Naive thymus-derived CD4-positive, alpha-beta T cell (primary cell): ENCODE measurements at places on chromosomes 4 and X. TPM values are rescaled to one million over a fixed set of nuclear protein-coding genes. Genes with fewer than 3 reads are reported as not detected.

GRCh38 chrX:41119803-41120202, 34.6 kb downstream of the USP9X start:
- DNase-seq = no peak

DNA sequence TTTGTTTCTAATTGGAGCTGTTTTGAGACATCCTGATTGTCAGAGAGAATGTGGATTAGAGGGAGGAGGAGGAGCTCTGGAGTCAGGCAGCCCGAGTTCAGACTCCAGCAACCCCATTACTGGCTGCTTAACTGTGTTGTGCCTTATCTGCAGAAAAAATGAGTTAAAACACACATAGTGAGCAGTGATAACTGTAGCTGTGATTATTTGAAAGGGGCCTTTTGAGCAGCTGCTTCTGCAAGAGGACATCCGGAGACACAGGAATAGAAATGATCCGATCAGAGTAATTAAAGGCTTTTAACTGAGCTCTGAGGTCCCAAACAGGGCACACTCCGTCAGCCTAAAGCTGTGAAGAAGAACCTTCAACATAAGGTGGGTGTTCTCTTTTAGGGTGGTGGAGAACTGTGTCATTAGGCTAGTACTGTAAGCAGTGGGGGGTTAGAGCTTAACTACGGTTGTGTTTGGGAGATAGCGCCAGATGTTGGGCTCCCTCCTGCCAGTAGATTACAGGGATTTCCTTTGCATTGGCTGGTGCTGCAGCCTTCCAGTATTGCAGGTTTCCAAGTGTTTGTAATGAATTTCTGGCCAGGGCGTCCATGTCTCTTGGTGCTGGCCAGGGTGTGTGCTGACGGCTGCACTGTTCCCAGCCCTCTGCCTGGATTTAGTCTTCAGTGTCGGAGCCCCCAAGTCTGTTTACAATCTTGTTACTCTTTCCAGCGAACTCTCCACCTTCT, 24.3 kb downstream of the ADD1 start:
- DNase-seq = no peak

DNA sequence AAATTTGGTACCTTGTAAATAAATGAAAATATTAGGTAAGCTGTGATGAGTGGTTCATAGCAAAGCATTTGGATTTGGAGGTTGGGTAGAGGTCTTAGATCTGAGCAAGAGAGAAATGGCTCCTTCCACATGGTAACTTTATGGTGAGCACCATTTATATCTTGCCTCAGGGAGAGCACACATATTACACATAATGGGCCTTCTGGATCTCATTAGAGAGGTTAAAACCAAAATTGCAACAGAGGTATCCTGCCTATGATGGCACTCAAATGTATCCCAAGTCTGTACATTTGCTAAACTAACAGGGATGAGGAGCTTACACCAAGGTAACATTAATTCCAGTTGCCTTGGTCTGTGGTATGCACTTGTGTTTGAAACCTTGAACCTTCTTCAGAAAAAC, 87.1 kb upstream of the PUDP start:
- DNase-seq = no peak

The TMEM154 gene
- 46.8 TPM for total RNA-seq

GRCh38 chr4:13921805-13922204, 294.3 kb upstream of the BOD1L1 start:
- no peak for DNase-seq

DNA sequence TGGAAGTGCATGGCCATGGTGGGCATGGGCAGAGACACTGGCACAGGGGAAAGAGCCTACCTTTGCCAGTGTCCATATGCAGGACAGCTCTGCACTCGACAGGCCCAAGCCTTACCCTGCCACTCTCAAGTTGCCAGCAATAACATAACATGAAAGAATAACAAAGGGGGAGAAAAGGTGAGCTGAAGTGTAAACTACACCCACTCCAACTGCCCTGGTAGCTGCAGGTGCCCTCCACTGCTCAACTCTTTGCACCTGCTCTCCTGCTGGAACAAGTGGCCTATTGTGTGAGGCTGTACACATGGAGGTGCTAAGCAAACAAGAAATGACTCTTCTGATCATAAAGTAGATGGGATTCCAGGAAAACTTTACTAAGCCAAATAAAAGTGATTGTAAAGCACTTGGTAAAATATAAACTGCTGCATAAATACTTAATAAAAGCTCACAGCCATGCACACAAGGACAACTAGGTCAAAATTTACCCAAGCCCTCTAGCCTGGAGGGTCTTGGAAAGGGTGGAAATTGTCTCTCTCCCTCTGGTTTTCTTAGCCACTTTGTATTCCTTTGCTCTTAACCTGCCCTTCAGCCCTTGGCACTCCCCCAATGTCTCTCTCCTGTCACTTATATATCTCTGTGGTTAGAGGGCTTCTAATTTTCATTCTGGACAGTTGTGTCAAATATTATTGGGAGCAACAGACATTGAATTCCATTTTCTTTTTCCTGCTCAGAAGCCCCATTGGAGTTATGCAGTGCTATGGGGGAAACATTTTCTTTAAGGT, 261.2 kb upstream of the GPC4 start:
- no peak for DNase-seq

The TSPAN6 gene
- 2.3 TPM for total RNA-seq

The IL9R gene
- 50.7 and 52.7 TPM in 2 replicates for total RNA-seq

The P2RY4 gene
- total RNA-seq = 0.35 TPM

- no peak for DNase-seq
These were observed 718.9 kb downstream of the ADGRL3 start for GRCh38 chr4:61918987-61919386.

The BMP3 gene
- total RNA-seq = not detected

GRCh38 chrX:34881671-34882070, 60.9 kb upstream of the FAM47B start:
- no peak for DNase-seq

DNA sequence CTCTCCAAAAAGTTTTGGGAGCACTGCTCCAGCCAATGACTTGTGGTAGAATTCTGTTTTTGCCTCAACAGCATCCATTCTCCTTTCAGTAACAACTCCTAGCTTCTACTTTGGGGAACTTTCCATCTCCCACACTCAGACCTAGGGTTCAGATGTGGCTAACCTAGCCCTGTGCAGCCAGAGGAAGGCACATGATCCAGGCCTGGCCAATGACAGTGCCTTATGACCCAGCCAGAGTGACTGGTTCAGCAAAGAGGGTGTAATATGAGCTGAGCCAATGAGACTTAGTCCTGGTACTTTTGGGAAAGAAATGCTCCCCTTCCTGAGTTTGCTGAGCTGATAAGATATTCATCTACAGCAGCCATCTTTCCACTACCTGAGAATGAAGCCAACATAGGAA, 5.4 kb upstream of the USP46 start:
- DNase-seq = no peak

GRCh38 chrX:15616531-15616930, 15.8 kb upstream of the ACE2 start:
- DNase-seq = no peak

The CSAG1 gene
- total RNA-seq = not detected in 2 replicates

GRCh38 chrX:8139716-8140115, 31.4 kb downstream of the VCX2 start:
- no peak for DNase-seq

GRCh38 chrX:37378404-37378803, 29.2 kb downstream of the PRRG1 start:
- no peak for DNase-seq

The FGFBP1 gene
- total RNA-seq = not detected

The LIAS gene
- 14.5 TPM for total RNA-seq

The ARHGAP6 gene
- 0.83 TPM for total RNA-seq

- DNase-seq = no peak
These were observed 417.4 kb downstream of the SPOCK3 start for GRCh38 chr4:166816890-166817289.

- no peak for DNase-seq
These were observed 1516.2 kb upstream of the PCDH10 start for GRCh38 chr4:131632877-131633276.

GRCh38 chr4:141705048-141705746, 68.8 kb downstream of the IL15 start:
- DNase-seq = no peak

- DNase-seq = no peak
These were observed 50.7 kb downstream of the CLDN34 start for GRCh38 chrX:10017872-10018271.

The ARMCX2 gene
- 5.2 TPM for total RNA-seq

DNA sequence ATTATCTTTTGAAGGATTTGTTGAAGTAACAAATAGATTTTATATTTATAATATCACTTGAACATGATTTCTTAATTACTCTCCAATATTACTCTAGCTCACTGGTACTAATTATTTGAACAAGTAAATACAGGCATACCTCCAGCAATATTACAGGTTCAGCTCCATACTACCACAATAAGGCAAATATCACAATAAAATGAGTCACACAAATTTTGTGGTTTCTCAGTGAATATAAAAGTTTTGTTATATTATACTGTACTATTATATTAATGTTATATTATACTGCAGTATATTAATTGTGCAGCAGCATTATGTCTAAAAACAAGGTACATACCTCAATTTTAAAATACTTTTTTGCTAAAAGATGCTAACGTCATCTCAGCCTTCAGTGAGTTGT, 22.4 kb upstream of the IQCM start:
- no peak for DNase-seq

DNA sequence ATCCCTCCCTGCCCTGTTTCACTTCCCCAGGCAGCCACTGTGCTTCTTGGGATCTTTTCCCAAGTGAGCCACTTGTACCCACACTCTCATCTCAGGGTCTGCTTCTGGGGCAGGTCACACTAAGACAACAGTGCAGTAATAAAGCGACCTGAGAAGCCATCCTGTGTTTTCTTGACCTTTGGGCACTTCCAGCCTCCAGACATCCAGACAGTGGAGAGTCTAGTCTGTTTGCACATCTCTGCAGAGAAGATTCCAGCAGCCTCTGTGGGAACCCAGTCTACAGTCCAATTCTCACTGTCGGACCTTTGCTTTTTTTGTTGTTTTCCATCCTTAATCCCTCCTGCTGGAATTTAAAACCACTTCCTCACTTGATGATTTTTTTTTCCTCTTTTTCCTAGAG, 50.3 kb upstream of the ATP6AP2 start:
- no peak for DNase-seq

The ALB gene
- 0.96 TPM for total RNA-seq

- DNase-seq = no peak
These were observed 34.4 kb downstream of the PF4 start for GRCh38 chr4:73947239-73947985.

DNA sequence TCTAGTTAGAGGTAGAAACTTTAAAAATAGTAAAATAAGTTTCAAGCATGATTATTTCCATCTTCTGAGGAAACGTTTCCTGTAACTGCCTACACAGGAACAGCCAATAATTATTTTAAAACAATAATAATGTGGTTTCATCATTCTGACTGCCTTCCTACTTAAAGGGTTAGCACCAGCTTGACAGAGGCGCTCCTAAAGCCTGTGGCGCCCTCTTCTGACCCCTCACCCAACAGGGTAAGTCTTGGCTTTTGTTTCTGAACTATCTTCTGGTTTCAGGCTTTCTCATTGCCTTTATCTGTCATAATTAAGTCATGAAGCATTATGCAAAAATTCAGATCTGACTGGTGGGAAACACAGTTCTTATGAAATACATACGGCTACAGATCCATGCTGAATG, 96.7 kb downstream of the ITM2A start:
- DNase-seq = peak; percentile 61

DNA sequence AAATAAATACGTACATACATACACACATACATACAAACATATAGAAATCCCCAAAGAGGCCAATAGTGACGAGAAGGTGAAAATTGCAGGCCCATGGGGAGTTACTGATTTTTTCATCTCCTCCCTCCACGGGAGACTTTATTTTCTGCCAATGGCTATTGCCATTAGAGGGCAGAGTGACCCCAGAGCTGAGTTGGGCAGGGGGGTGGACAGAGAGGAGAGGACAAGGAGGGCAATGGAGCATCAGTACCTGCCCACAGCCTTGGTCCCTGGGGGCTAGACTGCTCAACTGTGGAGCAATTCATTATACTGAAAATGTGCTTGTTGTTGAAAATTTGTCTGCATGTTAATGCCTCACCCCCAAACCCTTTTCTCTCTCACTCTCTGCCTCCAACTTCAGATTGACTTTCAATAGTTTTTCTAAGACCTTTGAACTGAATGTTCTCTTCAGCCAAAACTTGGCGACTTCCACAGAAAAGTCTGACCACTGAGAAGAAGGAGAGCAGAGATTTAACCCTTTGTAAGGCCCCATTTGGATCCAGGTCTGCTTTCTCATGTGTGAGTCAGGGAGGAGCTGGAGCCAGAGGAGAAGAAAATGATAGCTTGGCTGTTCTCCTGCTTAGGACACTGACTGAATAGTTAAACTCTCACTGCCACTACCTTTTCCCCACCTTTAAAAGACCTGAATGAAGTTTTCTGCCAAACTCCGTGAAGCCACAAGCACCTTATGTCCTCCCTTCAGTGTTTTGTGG, 180.7 kb downstream of the AR start:
- DNase-seq = no peak

The SSX3 gene
- not detected in 2 replicates for total RNA-seq

GRCh38 chr4:8605289-8605688, 12.7 kb downstream of the CPZ start:
- no peak for DNase-seq

- DNase-seq = no peak
These were observed 33.3 kb upstream of the PPARGC1A start for GRCh38 chr4:23923141-23923540.

The DRP2 gene
- 0.48 and 0.58 TPM in 2 replicates for total RNA-seq

The PRDM5 gene
- total RNA-seq = 1.1 TPM

DNA sequence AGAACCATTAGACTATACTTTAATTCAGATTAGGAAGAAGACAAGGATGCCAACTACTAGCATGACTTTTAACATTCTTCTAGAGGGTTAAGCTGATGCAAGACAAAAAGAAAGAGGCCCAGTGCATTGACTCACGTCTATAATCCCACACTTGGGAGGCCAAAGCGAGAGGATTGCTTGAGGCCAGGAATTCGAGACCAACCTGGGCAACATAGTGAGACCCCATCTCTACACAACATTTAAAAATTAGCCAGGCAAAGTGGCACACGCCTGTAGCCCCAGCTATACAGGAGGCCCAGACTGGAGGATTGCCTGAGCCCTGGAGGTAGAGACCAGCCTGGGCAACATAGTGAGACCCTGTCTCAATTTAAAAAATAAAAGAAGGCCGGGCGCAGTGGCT, 40.2 kb upstream of the HPRT1 start:
- DNase-seq = no peak

The CHST7 gene
- 7.2 TPM for total RNA-seq

The CCDC160 gene
- total RNA-seq = not detected

DNA sequence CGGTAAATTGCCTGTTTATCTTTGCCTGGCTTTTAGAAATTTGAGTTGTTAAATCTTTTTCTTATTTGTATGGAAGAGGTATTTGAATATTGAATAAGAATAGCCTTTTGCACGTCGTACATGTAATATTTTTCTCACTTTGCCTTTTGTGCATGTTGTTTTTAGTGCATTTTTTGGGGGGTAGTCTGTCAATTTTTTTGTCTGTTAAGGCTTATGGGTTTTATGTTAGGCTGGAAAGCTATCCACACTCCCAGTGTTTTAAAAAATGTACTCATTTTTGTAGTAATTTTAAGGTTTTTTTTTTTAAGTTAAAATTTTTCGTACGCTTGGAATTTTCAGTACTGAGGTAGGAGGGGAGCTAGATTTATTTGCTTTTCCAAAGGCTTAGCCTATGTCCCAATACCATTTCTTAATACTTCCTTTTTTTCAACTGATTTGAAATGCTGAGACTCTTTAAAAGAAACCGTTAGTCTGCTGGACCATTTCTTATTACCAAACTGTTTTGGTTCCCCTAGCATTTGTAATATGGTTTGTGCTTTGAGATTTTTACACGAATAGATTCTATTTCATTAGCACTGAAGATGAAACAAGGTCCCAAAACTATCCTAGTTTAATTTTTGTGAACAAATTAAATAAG, 1.3 kb downstream of the HERC5 start:
- DNase-seq = no peak

- DNase-seq = no peak
These were observed 10.1 kb upstream of the NEUROG2 start for GRCh38 chr4:112526061-112526460.

GRCh38 chr4:38675146-38676121, 11.4 kb downstream of the KLF3 start:
- peak; percentile 83 for DNase-seq
